ENCODE measurements at places on chromosomes 7 and 10. TPM values are rescaled to one million over a fixed set of nuclear protein-coding genes. Genes with fewer than 3 reads are reported as not detected.
A peak's percentile ranks its signal among the peaks of the same experiment; 100 is the strongest.

DNA sequence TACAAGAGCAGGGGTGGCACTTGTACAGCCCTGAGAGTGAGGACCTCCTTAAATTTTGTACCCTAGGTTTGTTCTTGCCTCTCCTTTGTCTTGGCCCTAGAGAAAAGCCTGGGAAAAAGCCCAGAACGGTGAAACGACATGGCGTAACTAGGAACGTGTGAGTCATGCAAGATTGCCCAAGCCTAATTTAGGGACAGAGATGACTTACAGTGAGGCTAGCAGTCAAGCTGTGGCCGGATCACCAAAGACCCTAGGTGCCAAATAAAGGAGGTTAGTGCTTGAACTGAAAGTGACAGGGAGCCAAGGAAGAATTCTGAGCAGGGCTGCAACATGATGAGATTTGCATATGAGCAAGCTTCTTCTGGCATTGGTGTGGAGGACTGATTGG is 25.1 kb downstream of the TBXAS1 start:
- H3K36me3 ChIP-seq: no peaks in the 10 kb centered on the region
- no peaks in the 10 kb centered on the region for H3K4me1 ChIP-seq
- no peak for DNase-seq
- H3K27me3 ChIP-seq: no peaks in the 10 kb centered on the region
- no peak overlapping the region for H3K4me3 ChIP-seq

DNA sequence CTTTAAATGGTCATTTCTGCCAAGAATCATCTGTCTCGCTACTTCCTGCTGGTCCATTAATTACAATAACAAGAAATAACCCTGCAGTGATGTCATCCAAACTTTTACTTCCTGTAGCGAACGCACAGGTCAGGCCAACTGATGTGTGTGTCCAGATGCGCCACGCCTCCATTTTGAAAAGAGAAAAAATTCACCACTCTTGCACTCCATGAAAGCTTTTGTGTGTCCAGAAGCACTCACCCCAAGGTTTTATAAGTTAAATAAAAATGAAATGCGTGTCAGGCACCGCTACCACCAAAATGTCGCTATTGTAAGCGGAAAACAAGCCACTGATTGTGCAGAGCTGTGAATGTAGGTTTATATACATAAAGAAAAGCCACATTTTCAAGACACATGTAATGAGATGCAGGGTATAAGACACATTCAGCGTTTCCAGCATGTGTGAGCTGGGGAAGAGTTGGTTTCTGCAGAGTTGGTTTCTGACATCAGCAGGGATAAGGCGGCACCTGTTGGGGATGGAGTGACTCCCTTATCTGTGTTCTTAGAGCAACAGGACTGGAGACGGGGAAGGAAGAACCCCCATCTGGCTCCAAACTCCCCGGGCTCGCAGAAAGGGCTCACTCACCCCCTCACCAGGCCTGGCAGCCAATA is 83.3 kb downstream of the CTBP2 start:
- DNase-seq: no peak
- H3K4me1 ChIP-seq: no peaks in the 10 kb centered on the region
- no peaks in the 10 kb centered on the region for H3K27me3 ChIP-seq
- peaks cover 20% of the 10 kb centered on the region for H3K36me3 ChIP-seq
- H3K27ac ChIP-seq: peak overlapping the region; percentile 30

- no peak overlapping the region for H3K4me3 ChIP-seq
- no peaks in the 10 kb centered on the region for H3K4me1 ChIP-seq
- H3K27ac ChIP-seq: no peak overlapping the region
- no peak for DNase-seq
- no peaks in the 10 kb centered on the region for H3K27me3 ChIP-seq
- H3K36me3 ChIP-seq: no peaks in the 10 kb centered on the region
Measured at GRCh38 chr10:128996092-128996491, 470.9 kb upstream of the MGMT start.

GRCh38 chr7:70631718-70632117 is 500.2 kb upstream of the GALNT17 start:
- H3K4me1 ChIP-seq: peaks cover 2% of the 10 kb centered on the region
- DNase-seq: no peak
- H3K27me3 ChIP-seq: no peaks in the 10 kb centered on the region

GRCh38 chr7:133376514-133376913 is 123.6 kb downstream of the EXOC4 start:
- H3K36me3 ChIP-seq: peaks cover 6% of the 10 kb centered on the region
- H3K4me3 ChIP-seq: no peak overlapping the region
- DNase-seq: no peak
- H3K27me3 ChIP-seq: no peaks in the 10 kb centered on the region
- H3K27ac ChIP-seq: no peak overlapping the region

GRCh38 chr7:127822822-127823508 is 171.0 kb downstream of the SND1 start:
- H3K36me3 ChIP-seq: no peaks in the 10 kb centered on the region
- no peak overlapping the region for H3K27ac ChIP-seq
- no peaks in the 10 kb centered on the region for H3K27me3 ChIP-seq
- H3K4me1 ChIP-seq: no peaks in the 10 kb centered on the region

- peak; percentile 49 for DNase-seq
- no peaks in the 10 kb centered on the region for H3K36me3 ChIP-seq
- no peak overlapping the region for H3K4me3 ChIP-seq
- peaks cover under 1% of the 10 kb centered on the region for H3K4me1 ChIP-seq
- no peak overlapping the region for H3K27ac ChIP-seq
Measured at GRCh38 chr10:48470893-48471805, 133.7 kb downstream of the ARHGAP22 start.

GRCh38 chr7:47884675-47885074 is 63.6 kb downstream of the PKD1L1 start:
- no peak overlapping the region for H3K4me3 ChIP-seq
- no peaks in the 10 kb centered on the region for H3K36me3 ChIP-seq
- DNase-seq: no peak
- no peaks in the 10 kb centered on the region for H3K27me3 ChIP-seq
- H3K4me1 ChIP-seq: no peaks in the 10 kb centered on the region

DNA sequence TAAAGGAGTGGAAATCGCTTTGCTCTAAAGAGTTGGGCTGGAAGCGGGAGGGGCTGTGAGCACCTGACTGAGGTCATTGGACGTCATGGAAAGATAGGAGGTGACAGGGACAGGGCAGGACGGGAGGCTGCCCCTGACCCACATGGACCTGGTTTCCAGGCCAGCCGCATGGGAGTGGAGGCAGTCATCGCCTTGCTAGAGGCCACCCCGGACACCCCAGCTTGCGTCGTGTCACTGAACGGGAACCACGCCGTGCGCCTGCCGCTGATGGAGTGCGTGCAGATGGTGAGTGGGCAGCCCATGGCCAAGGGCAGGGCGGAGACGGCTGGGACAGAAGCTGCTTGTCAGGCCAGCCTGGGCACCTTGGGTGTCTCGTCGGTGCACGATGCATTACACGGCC is 41.8 kb downstream of the PFKP start:
- H3K27me3 ChIP-seq: no peaks in the 10 kb centered on the region
- H3K4me3 ChIP-seq: no peak overlapping the region
- DNase-seq: no peak
- H3K27ac ChIP-seq: peak overlapping the region; percentile 88

DNA sequence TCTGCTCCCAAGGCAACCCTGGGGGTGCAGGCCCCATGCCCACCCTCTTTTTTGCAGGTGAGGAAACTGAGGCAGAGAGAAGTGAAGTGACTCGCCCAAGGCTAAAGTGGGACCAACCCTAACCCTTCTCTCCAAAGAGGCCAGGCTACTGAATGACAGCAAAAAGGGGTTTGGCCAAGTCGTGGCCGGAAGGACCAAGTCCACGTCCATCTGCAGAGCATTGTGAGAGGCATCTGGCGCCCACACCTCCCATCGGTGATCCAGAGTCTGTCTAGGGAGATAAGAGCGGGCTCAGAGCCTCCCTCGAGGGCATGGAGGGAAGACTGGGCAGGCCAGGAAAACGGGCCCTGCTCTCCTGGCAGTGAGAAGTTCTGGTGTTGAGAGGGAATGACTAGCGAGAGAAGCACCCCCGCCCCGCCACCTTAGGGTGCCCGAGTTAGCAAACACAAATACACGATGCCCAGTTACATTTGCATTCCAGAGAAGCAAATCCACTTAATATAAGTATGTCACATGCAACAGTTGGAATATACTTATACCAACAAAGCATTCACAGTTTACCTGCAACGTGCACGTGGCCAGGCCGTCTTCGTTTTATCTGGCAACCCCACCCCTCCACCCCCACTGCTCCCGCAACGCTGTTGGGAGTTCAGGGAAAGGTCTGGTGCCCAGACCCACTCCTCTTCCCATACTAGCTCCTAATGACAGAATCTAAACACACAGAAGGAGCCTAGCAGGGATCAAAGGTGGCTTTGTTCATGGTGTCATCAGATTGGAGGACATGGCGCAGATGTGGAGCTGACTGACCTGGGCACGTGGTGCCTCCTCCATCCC is 124.9 kb downstream of the OAT start:
- H3K4me1 ChIP-seq: no peaks in the 10 kb centered on the region
- no peak for DNase-seq
- no peaks in the 10 kb centered on the region for H3K27me3 ChIP-seq

DNA sequence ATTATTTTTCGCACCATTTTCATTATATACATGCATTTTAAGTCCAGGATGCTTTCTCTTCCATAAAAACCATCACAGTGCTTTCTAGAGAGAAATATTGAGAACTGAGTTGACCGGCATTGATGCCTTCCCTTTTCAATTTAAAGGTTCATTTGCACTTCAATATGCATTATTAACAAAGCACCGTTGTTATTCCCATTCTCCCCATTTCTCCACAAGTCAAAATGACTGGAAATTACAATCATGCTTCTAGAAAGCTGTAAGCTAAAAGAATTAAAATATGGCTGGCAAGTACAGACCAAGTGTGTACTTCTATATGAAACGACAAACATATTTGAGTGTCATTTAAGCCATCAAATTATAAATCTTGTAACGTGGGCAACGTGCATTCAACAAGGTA is 219.5 kb downstream of the FANK1 start:
- H3K27ac ChIP-seq: no peak overlapping the region
- no peak overlapping the region for H3K4me3 ChIP-seq
- no peaks in the 10 kb centered on the region for H3K36me3 ChIP-seq
- DNase-seq: no peak

DNA sequence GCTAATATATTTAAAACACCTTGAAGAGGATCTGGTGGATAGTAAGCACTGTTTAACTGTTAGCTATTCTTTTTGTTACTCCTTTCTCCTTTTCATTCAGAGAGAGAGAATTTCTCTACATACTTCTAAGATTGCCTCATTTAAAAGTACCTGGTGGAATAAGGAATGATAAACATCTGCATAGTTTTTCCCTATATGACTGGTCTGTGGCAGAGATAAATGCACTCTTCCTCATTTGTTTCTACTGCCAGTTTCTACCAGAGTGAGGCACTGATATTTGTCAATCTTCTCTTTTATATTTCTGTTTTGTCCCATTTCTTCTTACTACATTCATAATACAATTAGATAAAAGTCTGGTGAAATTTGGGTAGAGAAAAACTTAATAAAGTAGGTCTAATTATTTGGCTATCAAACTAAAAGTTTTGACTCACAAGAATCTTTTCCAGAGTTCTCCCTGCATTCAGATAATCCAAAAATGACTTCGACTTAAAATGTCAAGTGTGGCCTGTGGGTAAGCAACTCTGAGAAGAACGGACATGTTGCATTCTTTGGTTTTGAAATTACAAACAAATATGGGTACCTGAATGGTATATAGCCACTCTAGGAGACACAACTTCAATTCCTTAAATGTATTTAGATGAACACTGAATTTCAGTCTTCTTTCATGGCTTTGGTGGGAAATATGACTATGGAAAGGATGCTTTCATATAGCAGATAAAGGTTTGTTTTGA is 38.8 kb downstream of the RNLS start:
- H3K27ac ChIP-seq: no peak overlapping the region
- H3K4me1 ChIP-seq: peaks cover 6% of the 10 kb centered on the region
- H3K4me3 ChIP-seq: no peak overlapping the region
- no peak for DNase-seq
- H3K27me3 ChIP-seq: no peaks in the 10 kb centered on the region

- no peak overlapping the region for H3K27ac ChIP-seq
- no peak overlapping the region for H3K4me3 ChIP-seq
- no peaks in the 10 kb centered on the region for H3K27me3 ChIP-seq
- peaks cover 3% of the 10 kb centered on the region for H3K36me3 ChIP-seq
- no peak for DNase-seq
Measured at GRCh38 chr7:129906700-129907099, 46.1 kb downstream of the UBE2H start.

DNA sequence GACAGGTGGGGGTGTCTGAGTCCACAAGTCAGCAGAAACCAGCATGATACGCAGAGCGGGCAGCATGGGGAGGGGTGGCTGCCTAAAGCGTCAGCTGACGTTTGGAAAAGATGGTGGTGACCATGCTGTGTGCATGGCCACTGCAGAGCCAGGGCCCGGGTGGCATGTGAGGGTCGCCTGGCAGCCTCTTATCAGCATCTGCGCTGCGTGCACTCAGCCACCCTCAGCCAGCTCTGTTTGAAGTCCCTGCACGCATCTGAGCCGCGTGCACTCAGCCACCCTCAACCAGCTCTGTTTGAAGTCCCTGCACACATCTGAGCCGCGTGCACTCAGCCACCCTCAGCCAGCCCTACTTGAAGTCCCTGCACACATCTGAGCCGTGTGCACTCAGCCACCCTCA is 61.5 kb downstream of the WDR37 start:
- DNase-seq: peak; percentile 49
- peaks cover 42% of the 10 kb centered on the region for H3K36me3 ChIP-seq
- no peaks in the 10 kb centered on the region for H3K27me3 ChIP-seq
- H3K4me3 ChIP-seq: no peak overlapping the region

- H3K36me3 ChIP-seq: no peaks in the 10 kb centered on the region
- no peaks in the 10 kb centered on the region for H3K4me1 ChIP-seq
- no peak for DNase-seq
- H3K27ac ChIP-seq: no peak overlapping the region
- H3K4me3 ChIP-seq: no peak overlapping the region
- H3K27me3 ChIP-seq: no peaks in the 10 kb centered on the region
Measured at GRCh38 chr10:75857269-75857846, 425.9 kb downstream of the LRMDA start.

DNA sequence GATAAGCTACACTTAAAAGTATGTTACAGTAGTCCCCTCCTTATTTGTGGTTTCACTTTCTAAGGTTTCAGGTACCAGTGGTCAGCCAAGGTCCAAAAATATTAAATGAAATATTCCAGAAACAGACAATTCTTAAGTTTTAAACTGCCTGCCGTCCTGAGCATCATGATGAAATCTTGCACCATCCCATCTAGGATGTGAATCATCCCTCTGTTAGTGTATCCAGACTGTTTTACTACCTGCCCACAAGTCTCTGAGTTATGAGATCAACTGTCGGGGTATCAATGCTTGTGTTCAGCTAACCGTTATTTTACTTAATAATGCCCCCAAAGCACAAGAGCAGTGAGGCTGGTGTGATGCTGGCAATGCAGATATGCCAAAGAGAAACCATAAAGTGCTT is 11.4 kb downstream of the KDM7A start:
- DNase-seq: no peak
- H3K27ac ChIP-seq: no peak overlapping the region

The CLDN3 gene
- not detected for total RNA-seq

The PDE6C gene
- not detected for total RNA-seq

The PLAC9 gene
- 221 TPM for total RNA-seq

The HPSE2 gene
- not detected for total RNA-seq

The HGF gene
- 11.7 TPM for total RNA-seq

The SPDYE8 gene
- total RNA-seq: not detected

The PBLD gene
- 0.32 TPM for total RNA-seq

The SUGCT gene
- 9.8 TPM for total RNA-seq

The ELMO1 gene
- total RNA-seq: 40.8 TPM

The SLC26A4 gene
- 4.7 TPM for total RNA-seq

The STEAP1 gene
- 2.1 TPM for total RNA-seq

The ZNF804B gene
- total RNA-seq: not detected

The FAM131B gene
- total RNA-seq: 0.53 TPM

The FEZF1 gene
- not detected for total RNA-seq

The CLEC5A gene
- 0.64 TPM for total RNA-seq

The GRB10 gene
- total RNA-seq: 53.4 TPM

The ASIC3 gene
- total RNA-seq: not detected

The TAS2R41 gene
- total RNA-seq: not detected

The AMZ1 gene
- not detected for total RNA-seq

All from ascending aorta (tissue), 2 donors.